Stimulated activated CD8-positive, alpha-beta memory T cell treated with anti-CD3 and anti-CD28 coated beads, Interleukin-15, amount 100 ng/mL, for 24 hours (primary cell): ENCODE measurements at places on chromosomes 13 and 19.

DNA sequence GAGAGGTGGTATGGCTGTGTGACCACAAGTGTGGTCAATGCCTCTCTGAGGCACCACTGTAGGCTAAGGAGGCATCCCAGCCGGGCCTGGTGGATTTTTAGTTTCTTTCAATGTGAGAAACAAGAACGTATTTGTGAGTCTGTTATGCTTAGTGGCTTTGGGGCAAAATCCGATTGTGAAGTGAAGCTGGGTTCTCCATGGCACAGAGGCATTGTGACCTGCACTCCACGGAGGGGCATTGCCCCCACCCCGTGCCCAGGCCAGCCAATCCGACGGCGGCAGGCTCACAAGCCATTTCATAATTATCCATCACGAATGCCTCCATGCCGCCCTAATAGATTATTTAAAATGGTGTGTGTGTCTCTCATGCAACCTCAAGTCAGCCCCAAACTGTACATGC, 151.6 kb downstream of the ZNF536 start:
- DNase-seq, result no peak

DNA sequence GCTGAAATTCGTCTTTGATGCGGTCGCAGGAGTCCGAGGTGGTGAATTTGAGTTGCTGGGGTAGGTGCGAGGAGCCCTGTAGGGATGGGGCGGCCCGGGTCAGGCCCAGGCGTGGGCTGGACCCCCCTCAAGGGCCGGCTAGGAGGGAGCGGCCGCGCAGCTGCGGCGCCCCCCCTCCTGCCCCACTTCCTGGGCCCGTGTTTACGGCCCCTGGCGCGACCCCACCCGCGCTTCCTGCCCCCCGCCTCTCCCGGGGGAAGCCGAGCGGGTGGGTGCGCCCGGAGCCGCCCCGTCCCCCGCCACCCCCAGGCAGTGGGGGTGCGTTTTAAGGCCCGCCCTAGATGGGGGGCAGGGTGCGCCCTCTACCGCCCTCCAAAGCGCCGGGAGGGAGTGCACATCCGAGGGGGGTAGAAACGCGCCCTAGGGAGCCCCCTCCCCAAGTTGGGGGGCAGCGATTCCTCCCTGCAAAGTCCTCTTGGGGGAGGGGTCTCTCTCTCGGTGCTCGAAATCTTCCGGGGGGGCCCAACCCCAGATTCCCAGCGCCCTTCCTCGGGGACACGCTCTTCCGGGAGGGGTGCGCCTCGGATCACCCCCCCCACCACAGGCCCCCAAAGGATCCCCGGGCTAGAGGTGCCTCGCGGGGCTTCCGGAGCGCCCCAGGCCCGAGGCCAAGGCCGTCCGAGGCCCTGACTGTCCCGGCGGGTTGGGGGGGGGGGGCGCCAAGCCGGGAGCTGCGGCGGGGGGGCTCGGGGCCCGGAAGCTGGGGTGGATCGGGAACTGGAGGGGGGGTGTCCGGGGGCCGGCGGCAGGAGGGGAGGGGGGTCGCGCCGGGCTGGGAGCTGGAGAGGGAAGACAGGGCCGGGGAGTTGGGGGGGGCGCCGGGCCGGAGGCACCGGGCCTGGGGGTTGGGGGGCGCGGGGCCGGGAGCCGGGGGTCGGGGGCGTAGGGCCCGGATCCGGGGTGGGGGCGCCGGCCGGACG, 823 bp downstream of the TLE5 start:
- DNase-seq, result no peak

- DNase-seq, result no peak
These were observed 247.5 kb upstream of the TSHZ3 start for GRCh38 chr19:31596751-31597150.

DNA sequence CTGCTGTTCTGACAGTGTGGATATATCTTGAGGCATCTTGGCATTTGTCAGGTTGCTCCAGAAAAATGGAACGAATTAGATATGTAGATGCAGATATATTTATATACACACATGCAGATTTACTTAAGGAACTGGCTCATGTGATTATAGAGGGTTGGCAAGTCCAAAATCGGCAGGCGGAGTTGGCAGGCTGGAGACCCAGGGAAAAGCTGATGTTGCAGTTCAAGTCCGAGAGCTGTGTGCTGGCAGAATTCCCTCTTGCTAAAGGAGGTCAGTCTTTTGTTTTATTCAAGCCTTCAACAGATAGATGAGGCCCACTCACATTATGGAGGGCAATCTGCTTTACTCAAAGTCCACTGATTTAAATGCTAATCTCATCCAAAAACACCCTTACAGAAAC, 24.4 kb upstream of the CSNK1A1L start:
- no peak for DNase-seq

DNA sequence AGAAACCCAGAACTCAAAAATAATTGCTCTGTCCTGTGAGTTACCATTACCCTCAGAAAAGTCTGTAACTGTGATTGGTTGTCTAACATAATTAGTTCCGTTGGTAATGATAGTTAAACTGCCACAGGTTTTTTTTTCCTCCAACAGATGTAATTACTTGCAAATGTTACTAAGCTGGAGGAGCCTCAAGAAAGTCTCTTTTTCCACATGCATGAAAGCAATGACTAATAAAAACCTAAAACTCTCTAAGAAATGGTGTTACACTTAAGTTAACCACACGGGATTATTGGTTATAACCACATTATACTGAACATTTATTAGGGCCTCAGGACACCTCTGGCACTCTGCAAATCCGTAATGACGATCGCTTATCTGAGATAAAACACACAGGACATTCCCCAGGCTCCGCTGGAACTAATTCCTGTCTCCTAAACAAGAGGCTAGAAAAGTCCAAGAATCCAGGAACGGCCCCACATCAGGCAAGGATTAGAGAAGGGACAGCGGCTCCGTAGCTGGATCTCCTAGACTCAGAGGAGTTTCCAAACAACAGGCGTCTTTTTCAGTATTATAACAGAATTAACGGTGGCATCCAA, 753 bp downstream of the ZNF235 start:
- DNase-seq, result no peak

- DNase-seq, result no peak
These were observed 58.4 kb downstream of the F2RL3 start for GRCh38 chr19:16946951-16947940.

- no peak for DNase-seq
These were observed 42.3 kb downstream of the LRCH1 start for GRCh38 chr13:46595136-46595884.

GRCh38 chr13:71477735-71478134, 389.3 kb downstream of the DACH1 start:
- no peak for DNase-seq

- DNase-seq, result no peak
These were observed 393.0 kb downstream of the ITGBL1 start for GRCh38 chr13:101845245-101846020.
